ENCODE measurements at places on chromosomes 7 and 10. TPM values are rescaled to one million over a fixed set of nuclear protein-coding genes. Genes with fewer than 3 reads are reported as not detected.

DNA sequence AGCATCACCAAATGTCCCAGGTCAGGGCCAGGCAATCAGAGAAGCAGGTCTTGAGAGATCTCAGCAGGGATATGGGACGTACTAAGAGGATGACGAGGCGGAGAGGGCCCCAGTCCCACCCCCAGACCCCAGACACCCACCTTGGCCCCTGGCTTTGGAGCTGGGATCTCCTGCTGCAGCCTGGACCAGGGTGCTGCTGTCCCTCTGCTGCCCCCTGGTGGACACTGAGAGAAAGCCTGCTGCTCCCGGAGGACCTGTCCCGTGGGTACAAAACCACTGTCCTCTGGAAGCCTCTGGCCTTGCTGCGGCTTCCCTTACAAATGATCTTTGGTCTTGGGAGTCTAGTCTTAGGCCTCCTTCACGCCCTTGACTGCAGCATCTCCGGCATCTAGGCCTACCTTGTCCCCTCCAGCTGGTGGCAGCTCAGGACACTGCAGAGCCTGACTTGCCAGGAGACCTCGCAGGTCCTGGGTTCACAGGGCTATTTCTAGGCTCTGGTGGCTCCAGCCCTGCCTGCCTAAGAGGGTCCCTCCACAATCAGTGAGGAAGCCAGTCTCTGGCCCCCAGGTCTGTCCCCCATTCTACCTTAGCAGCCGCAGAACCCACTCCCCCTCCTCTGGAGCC lies 97.1 kb downstream of the RGS10 start:
- H3K27ac ChIP-seq, result no peak overlapping the region
- H3K27me3 ChIP-seq, result no peaks in the 10 kb centered on the region
- no peaks in the 10 kb centered on the region for H3K4me1 ChIP-seq
- no peak overlapping the region for H3K4me3 ChIP-seq
- peak; percentile 90 for DNase-seq
- no peaks in the 10 kb centered on the region for H3K36me3 ChIP-seq

GRCh38 chr7:127382301-127383085 lies 10.0 kb downstream of the ZNF800 start:
- H3K4me1 ChIP-seq, result no peaks in the 10 kb centered on the region
- H3K27ac ChIP-seq, result no peak overlapping the region
- no peaks in the 10 kb centered on the region for H3K36me3 ChIP-seq
- H3K27me3 ChIP-seq, result no peaks in the 10 kb centered on the region
- DNase-seq, result no peak

DNA sequence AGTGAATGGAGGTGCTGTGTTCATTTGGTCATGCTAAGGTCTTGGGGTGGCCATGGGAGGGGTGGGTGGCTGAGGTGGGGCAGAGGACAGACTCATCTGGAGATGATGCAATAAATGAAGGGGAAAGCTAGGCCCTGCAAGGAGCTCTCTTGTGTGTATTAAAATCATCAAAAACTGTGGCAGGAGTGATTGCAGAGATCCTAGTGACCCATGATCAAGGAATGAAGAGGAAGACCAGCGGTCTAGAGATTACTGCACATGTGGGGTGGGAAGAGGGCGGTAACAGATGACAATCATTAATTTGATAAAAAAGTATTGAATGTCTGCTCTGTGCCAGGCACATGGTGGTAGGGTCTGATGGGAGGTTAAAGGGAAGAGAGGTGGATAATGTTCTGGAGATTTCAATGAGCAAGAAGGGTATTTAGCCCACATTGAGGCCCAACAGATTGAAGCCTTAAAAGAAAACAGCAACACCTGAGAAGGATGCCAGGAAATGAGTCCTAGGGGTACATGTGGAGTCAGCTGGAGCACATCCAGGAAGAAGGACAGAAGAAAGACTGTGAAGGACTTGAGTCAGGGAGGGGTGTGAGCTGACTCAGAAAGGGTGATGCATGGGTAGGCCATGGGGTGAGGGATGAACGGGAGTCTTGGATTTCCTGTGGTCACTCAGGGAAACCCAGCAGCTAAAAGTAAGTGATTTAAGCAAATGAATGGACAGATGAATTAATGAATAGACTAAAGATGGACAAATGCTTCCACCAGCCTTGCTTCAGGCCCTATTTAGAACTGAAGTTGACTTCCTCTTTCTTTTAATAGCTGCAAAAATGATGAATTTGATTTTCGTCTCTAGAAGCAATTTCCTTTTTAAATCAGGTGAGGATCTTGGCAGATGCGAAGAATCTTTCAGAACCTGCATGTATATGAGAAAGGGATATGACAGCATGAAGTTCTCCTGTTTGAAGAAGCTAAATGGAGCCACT lies 83.1 kb upstream of the IGFBP3 start:
- H3K4me3 ChIP-seq, result no peak overlapping the region
- no peak for DNase-seq
- no peaks in the 10 kb centered on the region for H3K4me1 ChIP-seq
- no peaks in the 10 kb centered on the region for H3K36me3 ChIP-seq
- H3K27ac ChIP-seq, result no peak overlapping the region
- no peaks in the 10 kb centered on the region for H3K27me3 ChIP-seq

DNA sequence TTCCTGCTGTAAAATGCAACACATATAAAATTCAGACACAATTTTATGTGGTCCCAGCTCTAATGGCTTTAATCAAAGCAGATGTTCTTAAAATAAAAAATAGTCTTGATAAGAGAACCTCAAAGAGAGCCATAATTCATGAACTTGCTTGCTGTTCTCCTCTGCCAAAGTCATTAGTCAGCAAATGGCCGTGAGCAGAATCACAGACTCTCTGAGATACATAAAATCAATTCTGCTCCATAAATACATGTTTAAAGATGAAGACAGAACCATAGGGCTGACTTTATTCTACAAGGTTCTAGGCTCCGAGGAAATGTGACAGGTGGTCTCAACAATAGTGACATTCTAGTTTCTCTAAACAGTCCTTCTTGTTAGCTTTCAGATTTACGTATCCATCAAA lies 29.8 kb downstream of the HSPA12A start:
- H3K4me1 ChIP-seq, result 0 out of 2 replicates have a peak, but pooled peaks cover under 1% of the 10 kb centered on the region
- H3K27ac ChIP-seq, result no peak overlapping the region
- H3K4me3 ChIP-seq, result no peak overlapping the region
- no peaks in the 10 kb centered on the region for H3K36me3 ChIP-seq

DNA sequence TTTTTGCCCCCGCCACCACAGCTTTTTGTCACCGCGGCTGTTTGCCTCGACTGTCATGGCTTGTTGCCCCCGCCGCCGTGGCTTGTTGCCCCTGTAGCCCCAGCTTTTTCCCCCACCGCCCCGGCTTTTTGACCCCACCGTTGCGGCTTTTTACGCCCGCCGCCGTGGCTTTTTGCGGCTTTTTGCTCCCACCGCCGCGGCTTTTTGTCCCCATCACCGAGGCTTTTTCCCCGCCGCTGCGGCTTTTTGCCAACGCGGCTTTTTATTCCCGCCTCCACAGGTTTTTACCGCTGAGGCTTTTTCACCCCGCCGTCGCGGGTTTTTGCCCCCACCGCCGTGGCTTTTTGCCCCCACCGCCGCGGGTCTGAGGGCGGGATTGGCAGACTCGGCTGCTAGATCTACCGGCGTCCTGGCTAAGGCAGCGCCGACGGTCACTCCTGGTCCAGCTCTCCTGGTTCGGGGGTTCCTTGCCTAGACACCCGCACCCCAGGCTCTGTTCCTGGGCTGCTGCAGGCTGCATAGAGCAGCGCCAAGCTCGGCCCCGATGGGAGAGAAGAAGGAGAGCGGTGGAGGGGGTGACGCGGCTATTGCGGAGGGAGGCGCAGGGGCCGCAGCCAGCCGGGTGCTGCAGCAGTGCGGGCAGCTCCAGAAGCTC lies 637.7 kb downstream of the ZNF716 start:
- H3K4me3 ChIP-seq, result no peak overlapping the region
- no peaks in the 10 kb centered on the region for H3K27me3 ChIP-seq
- no peak overlapping the region for H3K27ac ChIP-seq
- H3K36me3 ChIP-seq, result peaks cover 7% of the 10 kb centered on the region
- no peak for DNase-seq

GRCh38 chr10:34861293-34862021 lies 46.4 kb upstream of the PARD3 start:
- H3K36me3 ChIP-seq, result no peaks in the 10 kb centered on the region
- no peaks in the 10 kb centered on the region for H3K27me3 ChIP-seq
- H3K4me1 ChIP-seq, result no peaks in the 10 kb centered on the region

DNA sequence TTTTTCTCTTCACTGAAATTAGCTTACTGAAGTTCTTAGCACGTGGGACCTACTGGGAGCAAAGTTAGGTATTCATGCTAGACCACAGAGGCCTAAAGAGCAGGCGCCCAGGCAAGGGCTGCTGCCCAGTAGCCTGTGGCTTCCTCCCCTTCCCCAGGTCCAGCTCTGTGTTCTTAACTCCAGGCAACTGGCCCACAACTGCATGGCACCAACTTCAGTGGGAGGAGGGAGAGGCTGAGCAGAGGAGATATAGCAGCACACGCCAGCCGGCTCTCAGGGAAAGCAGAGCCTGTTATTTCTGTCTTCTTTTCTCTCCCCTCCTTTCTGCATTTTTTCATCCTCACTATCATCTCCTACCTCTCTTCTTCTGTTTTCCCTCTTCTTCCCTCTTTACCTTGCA lies 67.4 kb downstream of the PCGF5 start:
- no peaks in the 10 kb centered on the region for H3K36me3 ChIP-seq
- no peak overlapping the region for H3K4me3 ChIP-seq
- DNase-seq, result no peak

DNA sequence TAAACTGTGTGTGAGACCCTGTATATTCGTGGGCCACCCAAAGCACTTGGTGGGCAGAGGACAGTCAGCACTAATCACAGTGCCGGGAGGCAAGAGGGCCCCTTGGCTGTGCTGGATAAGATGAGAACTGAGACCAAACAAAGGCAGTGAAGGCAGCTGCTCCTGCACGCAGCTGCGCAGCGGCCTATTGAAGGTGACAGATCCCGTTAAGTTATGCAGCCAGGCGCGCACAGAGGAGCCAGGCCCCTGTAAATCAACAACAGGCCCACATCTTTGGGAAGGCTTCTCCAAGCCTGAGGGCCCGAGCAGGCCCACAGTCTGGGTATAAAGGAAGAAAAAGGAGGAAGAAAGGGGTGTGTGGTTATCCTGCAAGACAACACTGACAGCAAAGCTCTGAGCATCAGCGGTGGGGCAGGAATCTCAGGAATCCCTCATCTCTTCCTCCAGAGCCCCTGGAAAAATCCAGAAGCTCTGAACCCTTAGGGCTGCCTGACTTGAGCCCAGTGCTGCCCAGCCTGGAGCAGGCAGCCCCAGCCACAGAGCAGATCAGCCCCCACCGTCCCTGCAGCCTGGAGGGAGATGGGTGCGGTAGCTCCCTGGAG lies 154.2 kb downstream of the ARHGAP12 start:
- H3K4me3 ChIP-seq, result no peak overlapping the region
- no peak for DNase-seq

DNA sequence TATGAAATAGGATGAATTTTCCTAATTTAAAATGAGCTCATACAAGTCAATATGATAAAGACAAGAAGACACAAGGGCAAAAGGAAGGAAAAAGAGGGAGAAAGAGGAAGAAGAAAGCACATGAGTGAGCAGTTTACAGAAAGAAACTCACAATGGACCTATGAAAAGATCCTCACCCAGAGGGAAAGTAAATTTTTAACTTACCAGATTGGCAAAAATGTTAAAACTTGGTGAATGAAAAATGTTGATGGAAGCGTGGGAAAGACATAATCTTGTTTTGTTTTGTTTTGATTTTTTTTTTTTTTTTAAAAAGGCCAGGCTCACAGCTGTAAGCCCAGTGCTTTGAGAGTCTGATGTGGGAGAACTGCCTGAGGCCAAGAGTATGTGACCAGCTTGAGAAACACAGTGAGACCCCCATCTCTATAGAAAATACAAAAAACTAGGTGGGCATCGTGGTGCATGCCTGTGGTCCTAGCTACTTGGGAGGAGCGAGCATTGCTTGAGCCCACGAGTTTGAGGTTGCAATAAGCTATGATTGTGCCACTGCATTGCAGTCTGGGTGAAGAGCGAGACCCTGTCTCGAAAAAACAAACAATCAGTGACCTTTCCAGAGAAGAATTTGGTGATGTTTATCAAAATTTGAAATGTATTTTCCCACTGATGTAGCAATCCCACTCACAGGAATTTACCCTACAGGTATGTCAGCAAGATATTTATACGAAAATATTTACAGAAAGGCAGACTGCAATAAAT lies 152.9 kb upstream of the ASAH2 start:
- peaks cover 4% of the 10 kb centered on the region for H3K4me1 ChIP-seq
- no peak overlapping the region for H3K4me3 ChIP-seq
- DNase-seq, result no peak
- H3K27me3 ChIP-seq, result no peaks in the 10 kb centered on the region
- peaks cover 2% of the 10 kb centered on the region for H3K36me3 ChIP-seq
- no peak overlapping the region for H3K27ac ChIP-seq

DNA sequence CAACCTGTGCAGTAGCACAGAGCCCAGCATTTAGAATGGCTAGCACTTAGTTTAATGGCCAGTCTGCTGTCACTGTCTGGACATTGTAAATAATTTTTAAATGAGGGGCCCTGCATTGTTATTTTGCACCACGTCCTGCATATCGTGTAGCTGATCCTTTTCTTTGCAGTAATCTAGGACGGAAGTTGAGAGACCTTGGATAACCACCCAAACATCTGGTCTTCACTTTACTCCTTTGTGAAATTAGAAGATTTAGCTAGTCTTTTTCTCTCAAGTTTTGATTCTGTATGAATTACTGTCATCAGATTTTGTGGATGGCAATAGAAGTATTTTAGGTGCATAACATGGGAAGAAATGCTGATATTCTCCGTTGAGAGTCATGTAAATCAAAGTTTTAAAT lies 1.9 kb downstream of the MIOS start:
- peaks cover 27% of the 10 kb centered on the region for H3K36me3 ChIP-seq
- no peaks in the 10 kb centered on the region for H3K27me3 ChIP-seq
- DNase-seq, result no peak
- H3K4me1 ChIP-seq, result peaks cover 8% of the 10 kb centered on the region
- H3K27ac ChIP-seq, result no peak overlapping the region
- H3K4me3 ChIP-seq, result peak overlapping the region; percentile 85

GRCh38 chr10:76115471-76116155 lies 684.2 kb downstream of the LRMDA start:
- no peak overlapping the region for H3K27ac ChIP-seq
- no peak for DNase-seq
- no peaks in the 10 kb centered on the region for H3K27me3 ChIP-seq
- H3K4me3 ChIP-seq, result no peak overlapping the region
- no peaks in the 10 kb centered on the region for H3K36me3 ChIP-seq

GRCh38 chr10:122286867-122287266 lies 15.8 kb downstream of the BTBD16 start:
- H3K27me3 ChIP-seq, result no peaks in the 10 kb centered on the region
- no peak overlapping the region for H3K4me3 ChIP-seq
- peak; percentile 61 for DNase-seq

- no peak for DNase-seq
- H3K27me3 ChIP-seq, result no peaks in the 10 kb centered on the region
- H3K4me1 ChIP-seq, result peaks cover 2% of the 10 kb centered on the region
- no peak overlapping the region for H3K4me3 ChIP-seq
Measured at GRCh38 chr7:103132995-103133688, 15.8 kb downstream of the NAPEPLD start.

DNA sequence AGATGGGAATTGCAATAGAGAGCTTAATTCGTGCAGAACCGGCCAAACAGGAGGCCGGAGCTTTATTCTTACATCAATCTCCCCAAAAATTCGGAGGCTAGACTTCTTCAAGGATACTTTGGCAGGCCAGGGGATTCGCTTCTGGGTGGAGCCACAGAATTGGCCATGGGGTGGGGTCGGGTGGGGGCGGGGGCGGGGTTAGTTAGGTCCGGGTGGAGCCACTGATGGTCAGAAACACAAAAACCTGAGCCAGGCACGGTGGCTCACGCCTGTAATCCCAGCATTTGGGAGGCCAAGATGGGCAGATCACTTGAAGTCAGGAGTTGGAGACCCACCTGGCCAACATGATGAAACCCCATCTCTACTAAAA lies 87.5 kb downstream of the SEPTIN14 start:
- peak overlapping the region; percentile 14 for H3K4me3 ChIP-seq
- H3K27me3 ChIP-seq, result no peaks in the 10 kb centered on the region
- no peak overlapping the region for H3K27ac ChIP-seq
- no peaks in the 10 kb centered on the region for H3K4me1 ChIP-seq
- no peaks in the 10 kb centered on the region for H3K36me3 ChIP-seq

Gene OR6V1
- total RNA-seq, result not detected

Gene CYP2C18
- 0.09 TPM for total RNA-seq

Gene NPFFR1
- not detected for total RNA-seq

Gene PPRC1
- total RNA-seq, result 121 TPM
